ENCODE measurements at places on chromosomes 4 and X.

DNA sequence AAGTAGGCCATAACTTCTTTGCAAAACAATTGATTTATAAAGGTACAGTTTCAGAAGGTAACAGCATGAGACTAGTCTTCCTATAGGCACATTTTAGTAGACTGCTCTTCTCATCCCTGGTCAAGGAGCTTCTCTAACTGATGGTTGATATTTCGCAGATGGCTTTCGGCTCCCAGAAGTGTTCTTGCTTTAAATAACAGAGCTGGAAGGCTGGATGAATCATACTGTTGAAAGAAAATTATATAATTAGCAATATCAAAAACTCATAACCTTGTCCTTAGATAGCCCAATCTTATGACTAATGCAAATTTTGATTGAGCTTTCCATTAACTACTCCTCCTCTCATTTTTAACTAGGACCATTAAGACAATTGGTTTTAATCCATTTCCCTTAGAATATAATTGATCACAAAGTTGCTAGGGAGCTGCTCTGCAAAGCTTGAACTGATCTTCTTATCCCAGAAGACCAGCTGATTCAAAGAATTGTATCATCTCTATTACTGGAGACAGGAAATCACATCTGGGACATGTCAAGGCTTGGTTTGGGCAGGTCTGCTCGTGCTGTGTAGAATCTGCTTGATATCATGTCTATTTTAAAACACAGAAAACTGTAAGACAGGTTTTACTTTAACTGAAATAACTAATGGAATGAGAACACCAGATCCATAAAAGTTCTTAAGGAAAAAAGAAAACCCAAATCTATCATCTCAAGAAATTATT is 38.6 kb downstream of the CENPU start:
- no peak for DNase-seq

DNA sequence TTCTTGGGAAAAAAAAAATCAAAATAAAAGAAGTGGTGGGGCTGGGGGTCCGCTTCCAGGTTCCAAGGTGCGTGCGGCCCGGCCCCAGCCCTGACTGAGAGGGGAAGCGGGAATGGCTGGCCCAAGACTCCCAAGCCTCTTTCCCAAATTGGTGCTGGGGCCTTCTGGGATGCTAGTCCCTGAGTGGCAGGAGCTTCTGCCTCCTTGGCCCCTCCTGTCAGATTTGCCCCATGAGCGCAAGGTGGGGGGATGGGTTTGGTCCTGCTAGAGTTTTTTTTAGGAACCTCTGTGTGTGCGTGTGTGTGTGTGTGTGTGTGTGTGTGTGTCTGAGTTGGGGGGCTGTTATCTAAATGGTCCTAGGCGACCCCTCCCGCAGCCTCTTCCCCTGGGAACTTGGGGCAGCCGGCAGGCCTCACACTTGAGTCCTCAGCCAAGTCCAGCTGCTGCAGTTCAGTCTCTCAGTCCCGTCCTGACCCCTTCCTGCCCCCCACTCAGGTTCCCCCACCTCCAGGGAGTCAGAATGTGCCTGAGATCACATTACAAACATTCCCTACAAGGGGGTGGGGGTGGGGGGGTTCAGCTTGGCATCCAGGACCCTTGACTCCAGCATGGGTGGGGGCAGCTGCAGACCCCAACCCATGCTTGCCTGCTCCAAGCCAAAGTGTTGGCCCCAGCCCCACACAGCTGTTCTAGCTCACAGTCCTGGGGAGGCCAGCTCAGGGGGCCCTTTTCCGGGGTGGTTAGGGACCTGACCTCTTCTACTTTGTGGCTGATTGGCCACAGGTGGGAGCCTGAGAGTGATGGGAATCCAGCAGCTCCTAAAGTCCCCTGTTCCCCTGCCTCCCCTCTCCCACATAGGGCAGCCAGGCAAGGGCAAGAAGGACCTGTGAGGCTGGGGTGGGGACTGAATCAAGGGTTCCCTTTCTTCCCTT is 4.0 kb downstream of the EFNB1 start:
- DNase-seq = no peak

DNA sequence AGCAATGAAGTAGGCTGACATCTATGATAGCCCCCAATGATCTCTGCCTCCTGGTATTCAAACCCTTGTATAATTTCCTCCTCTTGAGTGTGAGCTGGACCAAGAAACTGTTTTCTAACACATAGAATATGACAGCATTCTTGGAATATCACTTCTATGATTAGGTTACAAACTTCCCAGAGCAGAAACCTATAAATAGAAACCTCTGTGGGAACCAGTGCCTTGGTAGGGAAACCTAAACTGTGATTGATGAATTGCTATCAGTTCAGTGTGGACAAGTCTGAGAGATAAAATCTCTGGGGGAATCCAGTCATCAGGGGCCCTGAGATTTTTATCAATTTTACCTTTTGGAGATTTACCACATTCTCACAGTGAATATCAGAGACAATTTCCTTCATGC is 756.5 kb upstream of the AGA start:
- DNase-seq = no peak

- DNase-seq = no peak
Measured at GRCh38 chr4:53483250-53483649, 105.8 kb downstream of the FIP1L1 start.

- peak; percentile 11 for DNase-seq
Measured at GRCh38 chr4:6332042-6332668, 62.5 kb downstream of the WFS1 start.

GRCh38 chrX:113389846-113390245 is 549.2 kb upstream of the AMOT start:
- DNase-seq = no peak

Measured in hematopoietic multipotent progenitor cell treated with erythropoietin and hydrocortisone succinate and interleukin-3 and kit ligand, for 17 days (in vitro differentiated cells).